Activated T-cell treated with anti-CD3 and anti-CD28 coated beads for 24 hours (primary cell): ENCODE measurements at places on chromosomes 2 and 18.

DNA sequence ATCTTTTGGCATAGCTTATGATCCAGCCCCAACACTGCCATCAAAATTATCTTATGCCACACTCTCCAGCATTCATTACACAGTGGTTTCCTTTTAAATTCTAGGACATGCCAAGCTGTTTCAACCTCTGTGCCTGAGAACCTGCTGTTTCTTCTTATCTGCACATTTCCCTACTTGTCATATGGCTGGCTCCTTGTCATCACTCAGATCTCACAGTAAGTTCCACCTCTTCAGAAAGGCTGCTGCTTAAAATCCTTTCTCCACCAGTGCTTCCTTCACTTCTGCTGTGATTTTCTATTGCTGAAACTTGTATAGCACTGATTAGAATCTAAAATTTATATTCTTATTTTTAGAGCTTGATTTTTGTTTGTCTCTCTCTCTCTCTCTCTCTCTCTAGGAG, 43.4 kb downstream of the MC4R start:
- no peak for DNase-seq

GRCh38 chr2:240138254-240138984, 2.0 kb downstream of the OTOS start:
- no peak for DNase-seq

DNA sequence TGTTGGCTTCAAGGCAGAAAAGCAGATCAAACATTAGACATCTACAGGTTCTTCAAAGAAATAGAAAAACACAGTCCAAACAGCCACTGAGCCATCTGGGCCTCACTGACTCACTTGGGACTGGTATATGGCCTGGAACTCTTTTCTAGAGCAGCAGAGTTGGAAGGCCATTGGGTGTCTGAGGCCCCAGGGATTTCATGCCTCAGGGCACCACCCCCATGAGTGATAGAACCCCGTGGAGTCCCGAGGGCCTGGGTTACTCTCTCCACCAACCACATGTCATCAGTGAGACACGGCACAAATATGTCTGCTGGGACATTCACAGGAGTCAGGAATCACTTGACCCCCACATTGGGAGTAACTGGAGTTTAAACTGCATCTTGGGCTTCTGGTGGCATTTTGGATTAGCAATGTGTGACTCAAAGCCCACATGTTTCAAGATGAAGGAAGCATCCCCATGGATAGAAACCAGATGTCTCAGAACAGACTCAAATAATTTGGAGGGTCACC, 44.0 kb downstream of the CAPN13 start:
- no peak for DNase-seq

DNA sequence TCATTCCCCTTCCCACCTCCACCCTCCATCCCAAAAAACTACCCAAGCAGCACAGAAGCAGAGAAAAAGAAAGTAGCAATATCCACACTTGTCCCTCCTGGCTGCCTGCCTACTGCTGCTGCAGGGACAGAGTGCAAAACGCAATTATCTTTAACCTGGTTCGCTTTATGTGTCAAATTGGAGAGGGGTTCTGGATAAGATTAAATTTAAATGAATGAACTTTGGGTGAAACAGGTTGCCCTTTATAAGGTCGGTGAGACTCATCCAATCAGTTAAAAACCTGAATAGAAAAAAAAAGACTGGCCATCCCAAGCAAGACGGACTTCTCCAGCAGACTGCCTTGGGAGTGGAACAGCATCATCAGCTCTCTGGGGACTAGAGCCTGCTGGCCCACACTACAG, 62.6 kb downstream of the ANKRD44 start:
- no peak for DNase-seq

GRCh38 chr2:105399207-105399861, 483 bp upstream of the FHL2 start:
- DNase-seq = no peak

DNA sequence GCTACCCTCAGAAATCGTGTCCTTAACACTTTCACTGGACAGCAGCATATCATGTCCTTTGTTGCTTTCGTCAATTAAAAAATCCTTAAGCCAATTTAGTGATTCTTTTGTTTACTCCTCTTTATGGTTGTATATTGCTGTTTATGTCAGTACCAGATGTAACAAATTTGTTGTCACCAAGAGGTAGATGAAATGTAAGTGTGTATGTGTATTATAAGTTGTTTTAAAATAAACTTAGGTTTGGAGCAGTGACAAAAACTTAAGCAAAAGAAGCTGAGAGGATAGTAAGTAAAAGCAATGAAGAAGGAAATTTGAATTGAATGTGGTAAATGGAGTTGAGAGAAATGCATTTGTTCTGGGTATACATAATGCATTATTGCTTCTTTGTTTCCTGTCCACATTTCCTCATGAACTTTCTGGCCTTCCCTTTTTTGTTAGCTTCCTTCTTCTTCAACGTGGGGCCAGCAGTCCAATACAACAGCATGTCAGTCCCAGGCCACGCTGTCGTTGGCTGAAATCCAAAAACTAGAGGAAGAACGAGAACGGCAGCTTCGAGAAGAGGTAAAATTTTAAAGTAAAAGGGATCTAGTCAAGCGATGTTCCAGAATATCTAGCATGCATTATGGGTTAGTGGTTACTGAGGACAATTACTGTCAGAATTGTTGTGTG, 30.5 kb upstream of the SNORC start:
- DNase-seq = no peak

DNA sequence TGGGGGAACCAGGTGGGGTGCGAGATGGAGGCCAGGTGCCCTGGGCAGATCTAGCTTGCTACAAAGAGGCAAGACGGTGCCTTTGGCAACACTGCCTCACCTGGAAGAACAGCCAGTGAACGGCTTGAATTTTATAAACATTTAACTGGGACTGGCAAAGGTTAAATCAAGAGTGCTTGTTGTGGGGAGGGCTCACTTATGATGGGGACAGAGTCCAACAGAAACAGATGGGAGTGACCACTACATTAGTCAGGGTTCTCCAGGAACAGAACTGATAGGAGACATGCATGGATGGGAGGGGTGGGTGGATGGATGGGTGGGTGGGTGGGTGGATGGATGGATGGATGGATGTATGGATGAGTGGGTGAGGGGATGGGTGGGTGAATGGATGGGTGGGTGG, 19.2 kb downstream of the ODC1 start:
- no peak for DNase-seq

DNA sequence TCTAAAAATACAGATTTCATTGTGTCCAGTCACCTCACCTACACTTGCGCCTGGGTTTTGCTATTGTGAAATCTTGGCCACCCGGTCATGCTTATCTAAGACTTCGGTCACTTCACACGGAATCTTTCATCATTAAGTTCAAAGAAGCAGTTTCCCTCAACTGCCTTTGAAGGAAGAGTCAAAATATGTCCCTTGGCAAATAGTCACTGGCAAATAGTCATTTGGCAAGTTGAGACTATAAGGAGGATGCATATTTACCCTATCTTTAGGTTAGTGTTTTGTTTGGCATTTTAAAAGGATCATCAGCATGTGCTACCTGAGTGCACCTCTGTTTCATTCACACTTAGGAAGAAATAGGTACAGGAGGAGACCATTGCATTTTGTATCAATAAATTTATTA, 95.9 kb downstream of the FEZ2 start:
- no peak for DNase-seq

DNA sequence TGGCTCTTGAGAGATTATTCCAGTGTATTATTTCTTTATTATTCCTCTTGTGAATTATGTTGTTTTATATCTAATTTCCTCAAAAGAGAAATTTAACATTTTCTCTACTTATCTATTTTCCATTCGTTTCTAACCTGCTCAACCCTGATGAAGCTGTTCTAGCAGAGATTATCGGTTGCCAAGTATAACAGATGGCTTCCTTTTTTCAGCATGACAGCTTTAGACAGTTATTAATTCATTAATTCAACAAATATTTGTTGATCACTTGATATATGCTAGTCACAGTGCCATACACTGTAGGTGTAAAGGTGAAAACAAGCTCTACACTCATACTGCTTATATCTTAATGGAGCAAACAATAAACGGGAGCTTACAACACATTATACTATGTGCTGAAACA, 137.9 kb upstream of the UBE2E3 start:
- no peak for DNase-seq

GRCh38 chr18:63832470-63832869, 55.0 kb upstream of the SERPINB2 start:
- DNase-seq = no peak

- no peak for DNase-seq
Measured at GRCh38 chr2:10226038-10226724, 76.5 kb upstream of the HPCAL1 start.

GRCh38 chr2:219045937-219046550, 4.7 kb upstream of the CFAP65 start:
- DNase-seq = no peak

GRCh38 chr2:189543367-189543766, 37.2 kb downstream of the SLC40A1 start:
- DNase-seq = no peak

DNA sequence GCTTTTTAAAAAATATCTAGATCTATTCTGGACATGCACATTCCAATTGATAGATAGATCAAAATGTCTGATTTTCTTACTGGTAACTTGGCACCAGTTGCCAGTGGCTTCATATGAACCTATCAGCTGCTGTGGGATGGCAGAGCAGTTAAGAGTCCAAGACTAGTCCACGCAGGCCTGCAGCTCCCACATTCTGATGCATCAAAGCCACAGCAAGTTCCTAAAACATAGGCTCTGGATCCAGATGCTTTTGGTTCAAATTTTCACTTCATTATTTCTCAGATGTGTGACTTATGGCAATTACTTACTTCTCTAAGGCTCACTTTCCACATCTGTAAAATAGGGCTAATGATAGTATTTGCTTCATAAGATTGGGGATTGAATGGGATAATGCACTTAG, 48.0 kb upstream of the CYP1B1 start:
- DNase-seq = no peak

DNA sequence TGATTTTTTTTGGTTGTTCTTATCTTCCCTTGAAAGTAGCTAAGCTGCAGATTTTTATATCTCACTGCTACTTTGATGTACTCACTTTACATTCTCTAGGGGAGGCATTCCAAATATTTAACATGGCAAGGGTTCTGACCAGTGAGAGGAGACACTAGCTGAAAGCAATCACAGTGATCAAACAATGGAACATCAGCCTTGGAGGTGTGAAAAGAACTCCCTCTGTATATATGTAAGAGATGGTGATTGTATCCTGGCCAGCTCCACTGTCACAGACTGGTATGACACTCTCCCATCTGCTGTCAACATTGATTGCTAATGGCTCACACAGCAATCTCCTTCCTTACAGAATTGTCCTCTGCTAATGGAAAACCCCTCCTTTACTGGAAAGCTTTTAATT, 291.7 kb upstream of the CDH19 start:
- no peak for DNase-seq
